ENCODE measurements at places on chromosomes 2 and 18.
A peak's percentile ranks its signal among the peaks of the same experiment; 100 is the strongest.

GRCh38 chr2:120552800-120553481 is 182.7 kb upstream of the GLI2 start:
- peak; percentile 82 for DNase-seq

GRCh38 chr2:162125138-162125537 is 26.9 kb downstream of the GCG start:
- DNase-seq = no peak

GRCh38 chr2:120937686-120938044 is 202.0 kb downstream of the GLI2 start:
- no peak for DNase-seq

DNA sequence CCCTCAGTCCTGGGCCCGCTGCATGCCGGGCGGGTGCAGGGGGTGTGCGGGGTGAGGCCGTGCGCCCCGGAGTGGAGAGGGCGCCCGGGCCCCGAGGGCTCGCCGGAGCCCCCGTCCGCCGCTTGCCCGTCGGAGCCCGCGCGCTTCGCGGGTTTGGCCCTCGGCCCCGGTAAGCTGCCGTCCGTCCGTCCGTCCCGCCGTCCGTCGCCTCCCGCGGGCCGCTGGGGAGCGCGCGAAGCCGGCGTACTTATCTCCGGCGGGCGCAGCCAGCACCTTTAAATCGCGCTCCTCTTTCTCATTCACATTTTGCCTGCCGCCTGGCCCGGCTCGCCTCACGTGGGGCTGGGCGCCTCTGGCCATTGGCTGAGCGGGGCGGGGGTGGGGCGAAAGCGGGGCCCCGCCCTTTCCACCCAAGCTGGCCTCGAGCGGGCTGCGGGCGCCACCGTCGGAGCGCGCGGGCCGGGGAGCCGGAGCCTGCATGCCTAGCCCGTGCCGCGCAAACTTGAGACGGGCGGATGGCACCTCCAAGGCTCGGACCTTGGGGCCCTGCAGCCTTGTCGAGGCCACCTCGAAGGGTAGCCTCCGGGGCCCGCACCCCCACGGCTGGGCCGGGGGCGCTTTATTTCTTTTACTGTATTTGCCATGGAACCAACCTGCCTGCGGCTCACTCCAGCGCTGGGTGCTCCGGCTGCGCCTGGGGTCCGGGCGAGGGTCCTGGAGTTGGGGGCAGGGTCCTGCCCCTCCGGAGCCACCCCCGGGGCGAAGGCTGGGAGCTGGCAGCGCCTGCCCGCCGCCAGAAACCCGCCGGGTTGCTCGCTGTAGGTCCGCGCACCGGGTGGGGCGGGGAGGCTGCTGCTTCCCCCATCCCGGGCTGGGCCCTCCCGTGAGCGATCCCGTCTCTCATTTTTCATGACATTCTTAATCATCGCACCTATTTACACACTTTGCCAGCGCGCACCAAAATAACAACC is at the start of gene GBX2:
GBX2 (minus strand) TSS at position 277 of the 971 bp plus-strand sequence. CDS start 415 bp downstream, outside the sequence.
- peak; percentile 88 for DNase-seq

GRCh38 chr2:60174146-60174545 is 379.3 kb downstream of the BCL11A start:
- DNase-seq = no peak

DNA sequence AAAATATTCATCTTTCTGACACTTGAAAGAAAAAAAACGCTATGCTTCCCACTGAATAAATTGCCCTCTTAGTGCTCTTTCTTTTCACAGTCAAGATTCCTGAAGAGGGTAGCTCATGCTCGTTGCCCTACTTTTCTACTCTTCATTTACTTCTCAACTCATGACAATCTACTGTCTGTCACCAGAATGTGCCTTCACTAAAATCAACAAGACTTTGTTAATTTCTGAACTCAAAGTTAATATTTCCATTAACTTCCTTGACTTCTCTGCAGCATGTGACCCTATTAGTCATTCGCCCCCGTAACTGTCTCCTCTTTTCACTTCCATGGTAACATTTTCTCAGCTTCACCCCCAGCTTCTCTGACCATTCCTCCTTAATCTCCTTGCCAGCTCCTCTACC is 98.9 kb upstream of the MAPRE2 start:
- no peak for DNase-seq

DNA sequence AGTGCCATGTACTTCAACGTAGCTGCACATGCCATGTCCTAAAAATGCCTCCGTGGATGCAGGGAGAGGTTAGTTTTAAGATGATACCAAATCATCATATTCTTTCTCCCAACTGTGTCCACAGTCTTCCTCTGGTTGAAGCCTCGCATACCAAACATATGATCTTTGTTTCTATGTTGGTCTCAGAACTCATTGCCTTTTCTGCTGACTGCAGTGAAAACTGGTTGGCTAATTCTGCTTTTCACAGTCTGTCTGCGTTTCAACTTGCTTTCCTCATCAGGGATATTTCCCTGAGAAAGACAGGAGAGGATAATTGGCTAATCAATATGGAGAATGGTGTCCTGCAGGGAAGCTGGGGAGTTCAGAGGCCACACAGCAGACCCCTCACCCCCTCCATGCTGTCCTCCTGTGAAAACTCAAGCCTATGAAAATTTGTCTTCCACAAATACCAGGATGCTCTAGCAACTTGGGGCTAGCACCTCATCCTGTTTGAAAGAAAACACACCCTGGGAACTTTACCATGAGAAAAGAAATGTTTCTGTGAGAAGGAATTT is 192.2 kb upstream of the PXDN start:
- no peak for DNase-seq

- no peak for DNase-seq
Measured at GRCh38 chr18:9809697-9810096, 76.1 kb upstream of the TXNDC2 start.

- no peak for DNase-seq
Measured at GRCh38 chr18:58505181-58505580, 123.7 kb downstream of the ALPK2 start.

- no peak for DNase-seq
Measured at GRCh38 chr2:199466692-199467065, 8.9 kb upstream of the SATB2 start.

- no peak for DNase-seq
Measured at GRCh38 chr2:209389171-209389618, 34.7 kb upstream of the MAP2 start.

GRCh38 chr2:43225093-43225787 is 1.2 kb downstream of the ZFP36L2 start:
- peak; percentile 54 for DNase-seq

DNA sequence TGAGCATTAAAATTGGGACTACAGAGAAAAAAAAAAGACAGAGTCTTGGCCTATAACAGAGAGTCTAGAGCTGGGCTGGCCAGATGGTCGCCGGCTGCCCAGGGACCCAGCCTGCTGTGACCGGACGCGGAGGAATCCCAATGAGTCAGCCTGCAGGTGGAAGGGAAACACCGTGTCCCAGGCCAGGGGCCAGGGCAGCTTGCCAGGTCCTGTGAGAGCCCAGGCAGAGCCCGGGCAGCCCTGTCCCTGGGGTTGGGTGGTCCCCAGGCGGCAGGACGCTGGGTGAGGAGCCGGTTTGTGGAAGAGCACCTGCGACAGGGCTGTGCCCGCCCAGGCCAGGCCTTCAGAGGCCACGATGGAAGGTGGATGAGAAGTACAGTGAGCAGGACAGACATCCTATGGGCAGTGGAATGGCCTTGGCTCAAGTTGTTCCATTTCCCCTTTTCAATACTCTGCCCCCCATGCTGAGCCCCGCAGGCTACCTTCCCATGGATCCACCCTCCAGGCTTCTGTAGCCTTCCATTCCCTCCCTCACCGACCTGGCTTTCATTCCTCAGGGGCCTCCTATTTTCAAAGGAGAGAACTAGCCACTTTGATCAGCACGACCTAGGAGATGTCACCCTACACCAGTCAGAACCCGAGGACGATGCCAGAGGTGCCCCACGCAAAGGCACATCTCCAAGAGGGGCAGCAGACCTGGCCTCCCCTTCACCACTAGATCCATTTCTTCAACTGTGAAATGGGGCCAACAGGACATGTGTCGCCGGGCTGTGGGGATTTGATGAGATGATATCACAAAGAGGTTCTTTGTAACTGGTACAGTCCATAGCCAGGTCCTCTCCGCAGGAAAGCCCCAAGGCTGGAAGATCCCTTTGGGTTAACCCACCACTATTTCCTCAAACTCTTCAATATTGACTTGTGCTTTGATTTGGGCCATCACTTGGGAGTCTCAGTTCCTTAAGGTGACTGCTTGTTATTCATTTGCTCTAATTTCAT is 87.5 kb downstream of the POLR1A start:
- no peak for DNase-seq

DNA sequence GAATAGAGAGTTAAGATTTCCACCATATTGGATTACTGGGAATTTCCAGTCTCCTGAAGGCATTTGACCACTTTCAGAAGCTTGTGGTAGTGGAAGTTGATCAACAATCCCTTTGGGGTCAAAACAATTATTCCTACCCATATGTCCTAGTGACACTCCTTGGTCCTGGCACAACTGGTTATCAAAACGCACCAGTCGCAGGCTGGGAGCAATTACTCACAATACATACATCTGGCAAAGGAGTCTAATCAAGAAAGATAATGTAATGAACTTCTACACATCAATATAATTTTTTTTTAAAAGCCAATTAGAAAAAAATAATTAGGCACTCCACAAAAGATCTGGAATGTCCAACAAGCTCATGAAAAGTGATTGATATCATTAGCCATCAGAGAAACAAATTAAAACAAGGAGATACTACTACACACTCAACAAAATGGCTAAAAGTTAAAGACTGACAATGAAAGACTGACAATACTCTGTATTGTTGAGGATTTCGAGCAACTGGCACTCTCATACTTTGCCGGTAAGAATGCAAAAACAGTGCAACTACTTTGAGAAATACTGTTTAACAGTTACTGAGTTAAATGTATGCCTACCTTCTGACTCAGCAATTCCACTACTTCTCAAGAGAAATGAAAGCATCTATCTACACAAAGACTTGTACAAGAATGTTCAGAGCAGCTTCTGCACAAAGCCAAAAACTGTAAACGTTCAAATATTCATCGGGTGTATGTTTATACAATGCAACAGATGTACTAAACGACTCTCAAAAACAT is 2.0 kb downstream of the INO80C start:
- DNase-seq = no peak

DNA sequence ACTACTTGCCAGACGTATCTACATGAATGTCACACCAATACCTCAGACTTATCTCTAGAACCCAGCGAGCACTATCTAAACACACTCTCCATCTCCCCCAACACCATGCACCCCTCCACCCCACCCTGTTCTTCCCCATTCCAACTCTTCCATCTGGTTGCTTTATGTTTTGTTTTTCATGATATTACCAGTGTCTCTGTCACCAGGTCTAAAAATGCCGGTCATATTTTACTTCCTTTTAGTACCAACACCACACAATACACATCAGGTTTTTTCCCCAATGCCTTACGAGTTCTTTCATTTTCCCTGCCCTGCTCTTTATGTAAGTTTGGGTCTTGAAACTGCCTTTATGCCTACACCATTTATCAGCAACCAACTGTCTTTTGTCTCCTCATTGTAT is 10.2 kb upstream of the ITGA4 start:
- DNase-seq = no peak

GRCh38 chr2:75707901-75708300 is 2.8 kb downstream of the GCFC2 start:
- no peak for DNase-seq

DNA sequence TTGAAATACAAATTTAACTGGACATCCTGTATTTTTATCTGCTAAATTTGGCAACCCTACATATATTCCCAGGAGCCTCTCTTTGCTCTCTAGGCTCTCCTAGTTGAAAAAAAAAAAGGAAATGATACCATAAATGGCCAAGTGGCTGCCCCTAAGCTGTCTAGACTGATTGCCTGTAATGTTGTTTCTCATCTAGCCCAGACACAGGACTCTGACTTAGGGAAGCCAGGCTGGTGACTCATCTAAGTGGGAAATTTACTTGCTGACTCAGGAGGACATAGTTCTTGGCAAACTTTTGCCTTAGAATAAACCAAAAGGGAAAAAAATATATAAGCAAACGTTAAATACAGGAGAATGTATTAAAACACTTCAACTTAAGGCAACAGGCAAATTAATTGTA is 14.6 kb upstream of the ITGAV start:
- DNase-seq = no peak

- DNase-seq = no peak
Measured at GRCh38 chr2:236552212-236552542, 17.4 kb upstream of the ACKR3 start.

GRCh38 chr2:128311755-128312341 is 6.8 kb downstream of the HS6ST1 start:
- no peak for DNase-seq

- no peak for DNase-seq
Measured at GRCh38 chr2:42147641-42148274, 21.4 kb upstream of the EML4 start.

DNA sequence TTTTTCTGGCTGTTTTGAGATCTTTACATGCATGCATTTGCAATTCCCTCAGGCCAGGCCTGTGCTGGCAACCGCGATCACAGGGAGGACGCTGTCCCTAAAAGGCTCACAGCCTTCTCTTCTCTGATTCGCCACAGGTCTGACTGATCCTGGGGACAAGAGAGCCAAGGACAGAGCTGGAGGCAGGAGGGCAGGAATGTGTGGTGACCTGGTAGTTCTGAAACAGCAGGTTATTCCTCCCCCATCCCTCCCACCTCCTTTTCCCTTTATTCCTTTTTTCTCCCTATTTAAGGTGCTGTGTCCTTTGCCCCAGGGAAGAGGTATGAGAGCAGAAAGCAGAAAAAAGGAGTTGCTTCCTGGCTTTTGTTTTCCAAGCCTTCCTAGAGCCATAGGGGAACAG is 21.9 kb downstream of the TMEM177 start:
- no peak for DNase-seq

GRCh38 chr18:57352271-57352701 is at the start of gene ST8SIA3:
Gene ST8SIA3 (plus strand): TSS chr18:57352557. CDS start chr18:57352847, 290 bp downstream.
- DNase-seq = peak; percentile 43

GRCh38 chr2:3113769-3114168 is 263.8 kb downstream of the EIPR1 start:
- DNase-seq = no peak

GRCh38 chr2:212845941-212846340 is 305.5 kb downstream of the IKZF2 start:
- no peak for DNase-seq

DNA sequence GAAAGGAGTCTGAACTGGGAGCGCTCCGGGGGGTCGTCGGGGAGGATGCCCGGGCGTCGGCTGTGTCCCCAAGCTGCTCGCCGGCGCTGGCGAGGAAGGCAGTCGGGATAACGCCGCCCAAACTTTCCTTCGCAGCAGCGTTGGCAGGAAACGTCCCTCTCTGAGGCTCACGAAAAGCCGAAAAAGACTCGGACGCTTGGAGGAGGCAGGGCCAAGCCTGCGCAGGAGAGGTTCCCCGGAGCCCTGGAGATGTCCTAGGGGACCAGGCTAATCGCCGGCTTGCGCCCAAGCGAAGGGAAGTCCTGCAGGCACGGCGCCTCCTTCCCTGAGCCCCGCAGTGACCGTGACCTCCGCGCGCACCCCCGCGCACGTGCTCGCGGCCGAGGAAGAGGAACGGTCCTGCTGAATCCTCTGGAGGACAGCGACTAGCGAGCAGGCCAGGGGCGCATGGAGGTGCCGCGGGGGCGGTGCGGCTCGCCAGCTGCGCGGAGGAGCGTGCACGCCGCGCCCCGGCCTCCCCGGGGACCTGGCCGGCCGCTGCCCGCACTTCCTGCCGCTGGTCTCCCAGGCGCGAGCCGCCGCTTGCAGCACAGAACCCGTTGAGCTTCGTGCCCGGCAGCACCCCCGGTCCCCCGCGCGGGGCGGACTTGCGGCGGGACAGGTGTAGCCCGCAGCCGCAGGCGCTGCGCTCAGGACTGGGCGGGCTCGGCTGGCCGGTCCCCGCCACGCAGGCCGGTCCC is at the start of gene SH3RF3:
SH3RF3 (plus strand) TSS at position 590 of the 740 bp plus-strand sequence.
- peak; percentile 66 for DNase-seq

- DNase-seq = no peak
Measured at GRCh38 chr2:174076040-174076439, 110.9 kb upstream of the SP3 start.
